ENCODE measurements at places on chromosomes 7 and 10. TPM values are rescaled to one million over a fixed set of nuclear protein-coding genes. Genes with fewer than 3 reads are reported as not detected.

DNA sequence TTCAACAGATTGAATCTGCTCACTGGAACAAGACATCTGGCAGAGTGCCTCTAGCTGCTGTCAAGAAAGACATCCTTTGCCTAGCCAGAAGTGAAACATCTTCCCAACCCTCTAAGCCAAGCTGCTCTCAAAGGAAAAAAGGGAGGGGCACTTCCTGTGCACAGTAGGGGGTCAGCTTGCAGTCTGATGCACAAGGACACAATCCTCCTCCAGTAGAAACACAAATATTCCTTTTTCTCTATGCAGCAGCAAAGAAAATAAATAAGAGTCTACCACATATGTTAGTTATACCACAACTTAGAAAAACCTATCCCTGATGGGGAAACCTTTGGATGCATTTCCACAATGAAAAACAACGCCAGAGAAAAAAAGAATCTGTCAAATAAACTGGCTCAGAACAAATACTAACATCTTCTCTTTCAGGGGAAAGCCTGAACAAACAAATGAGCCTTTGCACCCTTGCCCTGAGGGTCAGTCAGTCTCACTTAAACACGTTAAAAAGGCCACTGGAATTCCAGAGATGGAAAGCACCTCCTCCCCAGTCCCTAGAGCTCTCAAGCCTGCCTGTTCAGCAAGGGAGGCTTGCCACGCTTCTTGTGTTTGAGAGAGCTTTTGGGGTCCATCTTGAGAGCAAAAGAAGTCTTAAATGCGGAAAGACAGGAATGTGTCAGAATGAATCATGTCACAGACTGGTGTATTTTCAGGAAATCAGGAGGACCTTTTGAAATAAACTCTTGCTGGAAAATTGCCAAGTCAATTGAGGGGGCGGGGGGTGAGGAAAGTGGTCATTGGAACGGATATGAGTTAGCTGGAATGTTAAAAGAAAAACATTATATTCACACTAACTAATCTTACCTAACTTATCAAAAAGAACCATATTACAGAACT is 7.5 kb downstream of the LAMB1 start:
- DNase-seq = peak; percentile 58

DNA sequence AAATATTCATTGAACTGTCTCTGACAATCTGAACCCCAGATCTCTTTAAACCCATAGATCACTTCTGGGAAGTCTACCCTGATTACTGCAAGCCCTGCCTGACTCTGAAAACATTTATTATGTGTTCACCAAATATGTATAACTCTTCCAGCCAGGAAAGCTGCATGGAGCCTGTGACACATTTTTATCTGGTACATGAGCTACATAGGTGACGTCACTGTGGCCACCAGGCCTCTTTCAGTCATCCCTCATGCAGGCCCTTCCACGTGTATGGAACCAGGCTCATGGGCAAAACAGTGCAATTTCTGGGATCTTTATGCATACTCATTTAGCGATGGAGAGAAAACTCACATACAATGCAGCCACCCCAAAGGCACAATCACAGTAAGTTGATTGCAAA is 133.9 kb upstream of the NUPR2 start:
- DNase-seq = no peak

DNA sequence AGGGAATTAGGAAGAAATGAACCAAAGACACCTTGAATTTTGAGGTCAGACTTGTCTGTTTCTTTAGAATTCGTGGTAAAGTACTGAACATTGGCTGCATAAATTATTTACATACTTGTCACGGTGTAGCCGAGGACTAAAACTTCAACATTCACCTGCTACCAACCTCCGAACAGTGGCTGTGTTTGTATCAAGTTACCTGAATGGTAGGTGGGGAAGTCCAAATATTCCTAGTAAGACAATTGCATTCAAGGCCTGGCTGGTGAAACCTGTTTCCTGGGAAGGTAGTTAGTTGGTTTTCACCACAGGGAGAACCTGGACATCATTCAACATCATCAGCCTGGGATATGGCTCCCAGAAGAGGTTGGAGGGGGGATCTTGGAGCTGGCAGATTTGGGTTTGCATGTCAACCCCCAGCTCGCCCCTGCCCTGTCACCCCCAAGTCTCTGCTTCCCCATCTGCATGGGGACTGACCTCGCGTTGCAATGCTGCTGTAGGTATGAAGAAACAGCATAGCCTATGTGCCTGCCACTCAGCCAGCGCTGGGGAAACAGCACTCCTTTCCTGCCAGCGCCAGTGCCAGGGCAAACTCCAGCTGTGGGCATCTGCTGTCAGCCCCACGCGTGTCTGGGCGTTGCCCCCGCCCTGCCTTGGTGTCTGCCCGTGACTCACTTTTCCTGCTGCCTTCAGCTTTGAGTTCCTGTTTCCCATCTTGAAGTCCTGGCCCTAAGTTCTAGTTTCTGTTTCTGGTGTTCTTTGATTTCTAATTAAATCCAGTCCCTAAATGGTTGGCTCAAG is 12.7 kb upstream of the LARP4B start:
- DNase-seq = no peak

GRCh38 chr7:81957517-81957916 is 187.7 kb upstream of the HGF start:
- no peak for DNase-seq

GRCh38 chr10:88865281-88865876 is 13.7 kb upstream of the ANKRD22 start:
- no peak for DNase-seq

CLRN3 gene
- not detected for total RNA-seq

DNA sequence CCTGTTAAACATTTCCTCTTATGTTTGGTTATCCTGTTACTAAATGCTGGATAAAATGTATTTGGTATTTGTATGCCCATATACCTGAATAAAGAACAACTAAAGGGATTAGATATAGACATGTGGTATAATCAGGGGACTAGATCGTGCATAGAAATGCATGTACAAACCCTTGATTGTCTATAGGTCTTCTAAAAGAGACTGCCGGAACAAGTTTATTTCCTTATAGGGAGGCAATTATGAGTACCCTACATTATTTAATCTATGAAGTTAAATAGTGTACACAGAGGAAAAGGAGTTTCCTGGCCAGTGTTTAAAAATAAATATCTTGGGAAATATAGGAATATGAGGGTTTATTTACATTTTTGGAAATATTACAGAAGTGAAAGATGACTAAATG is 44.6 kb downstream of the CCSER2 start:
- no peak for DNase-seq

- no peak for DNase-seq
Measured at GRCh38 chr7:91343996-91344629, 79.9 kb downstream of the FZD1 start.

LLCFC1 gene
- total RNA-seq = not detected

DNA sequence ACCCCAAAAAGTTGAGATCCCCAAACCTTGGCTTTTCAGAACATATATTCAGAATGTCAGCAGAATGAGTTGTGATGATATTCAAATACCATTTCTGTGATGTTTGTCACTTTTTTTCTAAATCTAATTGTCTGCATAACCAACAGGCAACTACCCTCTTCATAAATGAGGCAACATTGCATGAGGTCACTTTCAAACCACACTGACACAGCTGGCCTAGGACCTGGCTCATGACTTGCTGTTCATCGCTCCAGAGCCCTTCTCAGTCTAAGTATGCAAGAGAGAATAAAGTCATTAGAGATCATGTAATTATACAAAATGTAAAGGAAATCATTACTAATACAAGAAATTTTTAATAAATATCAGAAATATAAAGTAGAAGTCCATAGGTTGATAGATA is 681.9 kb downstream of the GRM8 start:
- no peak for DNase-seq

- no peak for DNase-seq
Measured at GRCh38 chr7:155457544-155458110, 302 bp upstream of the EN2 start.

GRCh38 chr10:120897343-120897742 is 46.2 kb downstream of the WDR11 start:
- DNase-seq = no peak

ENTPD1 gene
- 12.6 TPM for total RNA-seq

DNA sequence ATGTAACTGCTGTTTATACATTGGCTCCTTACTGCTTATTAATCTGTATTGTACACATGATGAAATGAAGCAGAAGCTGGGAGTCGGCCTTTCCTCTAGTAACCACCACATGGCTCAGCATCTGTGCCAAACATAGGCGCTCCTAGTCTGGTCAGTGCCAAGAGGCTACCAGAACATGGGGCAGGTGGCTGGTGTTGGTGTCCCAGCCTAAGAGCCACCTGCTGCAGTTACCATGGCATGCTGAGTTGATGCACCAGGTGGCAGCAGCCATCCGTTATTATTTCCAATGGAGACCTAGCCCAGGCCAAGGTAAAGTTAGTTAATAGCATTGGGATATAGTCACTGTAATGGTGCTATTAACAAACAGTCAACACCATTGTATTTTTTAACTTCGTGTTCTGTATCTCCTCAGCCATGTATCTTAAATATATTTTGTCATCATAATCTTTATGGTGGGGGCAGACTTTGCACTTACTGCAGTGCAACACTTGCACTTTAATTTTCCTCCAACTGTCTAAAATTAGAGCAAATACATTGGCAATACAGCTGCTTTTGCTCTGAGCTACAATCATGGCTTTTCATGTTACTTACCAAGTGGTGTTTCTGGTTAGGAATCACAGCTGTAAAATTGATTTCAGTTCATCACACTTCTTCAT is 33.1 kb downstream of the HBP1 start:
- no peak for DNase-seq

GATAD1 gene
- total RNA-seq = 91.2 TPM

DNA sequence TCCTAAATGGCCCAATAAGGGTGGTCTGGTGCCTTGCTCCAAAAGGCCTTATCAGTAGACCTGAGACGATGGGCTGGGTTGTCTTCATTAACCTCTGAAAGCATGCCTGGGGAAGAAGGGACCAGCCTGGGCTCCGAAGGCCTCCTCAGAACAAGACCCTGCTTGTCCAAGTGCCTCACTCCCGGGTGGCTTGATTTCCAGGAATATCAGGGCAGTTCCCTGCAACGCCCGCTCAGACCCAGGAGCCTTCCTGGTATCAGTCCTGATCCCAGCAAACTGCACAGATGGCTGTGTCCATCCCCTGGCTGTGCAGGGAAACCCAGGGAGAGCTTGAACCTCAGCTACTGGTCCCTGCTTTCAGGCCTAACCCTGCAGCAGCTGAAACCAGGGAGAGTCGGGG is 49.9 kb upstream of the CUX1 start:
- DNase-seq = no peak

VPS50 gene
- 28.0 TPM for total RNA-seq

CCDC136 gene
- total RNA-seq = 4.5 TPM

TAS2R4 gene
- 1.5 TPM for total RNA-seq

AQP1 gene
- total RNA-seq = 352 TPM

OR13A1 gene
- total RNA-seq = not detected

LRMDA gene
- total RNA-seq = 14.5 TPM

DNA sequence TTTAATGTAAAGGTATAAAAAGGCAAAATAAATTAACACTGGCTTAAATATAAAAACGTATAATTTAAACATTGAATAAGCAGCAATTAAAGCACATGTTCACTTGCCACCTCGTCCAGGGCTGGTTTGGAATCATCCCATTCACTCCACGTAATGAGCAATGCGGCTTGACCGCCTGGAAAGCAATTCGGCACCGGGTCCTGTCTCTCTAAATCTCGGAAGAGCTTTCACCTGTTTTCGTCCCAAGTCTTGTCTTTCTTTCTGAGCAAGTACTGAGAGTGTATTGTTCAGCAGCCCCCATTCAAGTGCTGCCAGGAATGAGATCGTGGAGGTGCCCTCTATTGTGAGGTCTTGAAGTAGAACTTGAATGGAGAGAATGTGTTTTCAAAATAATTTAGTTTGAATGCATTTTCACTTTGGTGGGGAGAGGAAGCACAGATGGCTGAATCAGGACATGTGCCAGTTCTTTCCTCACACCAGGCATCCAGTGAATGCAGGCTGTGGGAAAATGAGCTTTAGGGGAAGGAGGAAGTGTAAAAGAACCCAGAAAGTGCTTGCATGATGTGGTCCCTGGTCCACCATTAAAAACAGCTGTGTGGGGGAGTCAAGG is 515.2 kb downstream of the REEP3 start:
- DNase-seq = peak; percentile 27

CD36 gene
- 261 TPM for total RNA-seq

DNA sequence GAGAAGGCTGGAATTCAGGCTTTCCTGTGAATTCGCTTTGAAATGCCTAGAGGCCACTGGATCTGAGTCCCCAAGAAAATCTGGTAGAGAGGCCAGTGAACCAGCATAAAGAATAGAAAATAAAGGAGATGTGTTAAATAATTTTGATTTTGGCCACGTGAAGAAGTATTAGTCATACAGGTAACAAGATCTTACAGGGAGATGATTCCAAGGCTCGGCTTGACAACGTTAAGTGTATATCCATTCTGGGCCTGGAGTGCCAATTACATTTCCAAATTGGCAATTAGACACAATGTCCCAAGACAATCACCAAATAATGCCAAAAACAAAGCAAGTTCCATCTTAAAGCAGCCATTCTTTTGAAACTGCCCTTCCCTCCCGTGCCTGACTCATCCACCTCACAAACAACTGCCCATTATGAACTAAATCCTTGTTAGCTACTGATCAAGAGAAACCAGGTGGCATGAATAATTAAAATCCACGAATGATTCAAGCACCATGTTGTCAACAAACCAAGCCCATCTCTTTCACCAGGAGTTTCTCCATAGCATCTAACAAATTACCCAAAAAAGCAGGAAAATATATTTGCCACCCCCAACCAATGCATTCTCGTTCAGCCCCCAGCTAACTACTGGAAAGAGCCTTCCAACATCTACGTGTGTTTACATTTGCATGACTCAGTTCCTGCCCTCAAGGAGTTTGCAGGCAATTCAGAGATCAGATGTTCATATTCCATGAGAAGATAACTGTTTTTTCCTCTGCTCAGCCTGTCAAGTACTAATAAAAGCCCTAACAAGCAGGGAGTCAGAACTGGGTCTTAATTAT is 8.5 kb downstream of the KCNMA1 start:
- DNase-seq = no peak

FFAR4 gene
- 1.5 TPM for total RNA-seq

TWIST1 gene
- total RNA-seq = 13.6 TPM

FIS1 gene
- 371 TPM for total RNA-seq

- no peak for DNase-seq
Measured at GRCh38 chr10:22379059-22379458, 33.8 kb downstream of the SPAG6 start.

DNA sequence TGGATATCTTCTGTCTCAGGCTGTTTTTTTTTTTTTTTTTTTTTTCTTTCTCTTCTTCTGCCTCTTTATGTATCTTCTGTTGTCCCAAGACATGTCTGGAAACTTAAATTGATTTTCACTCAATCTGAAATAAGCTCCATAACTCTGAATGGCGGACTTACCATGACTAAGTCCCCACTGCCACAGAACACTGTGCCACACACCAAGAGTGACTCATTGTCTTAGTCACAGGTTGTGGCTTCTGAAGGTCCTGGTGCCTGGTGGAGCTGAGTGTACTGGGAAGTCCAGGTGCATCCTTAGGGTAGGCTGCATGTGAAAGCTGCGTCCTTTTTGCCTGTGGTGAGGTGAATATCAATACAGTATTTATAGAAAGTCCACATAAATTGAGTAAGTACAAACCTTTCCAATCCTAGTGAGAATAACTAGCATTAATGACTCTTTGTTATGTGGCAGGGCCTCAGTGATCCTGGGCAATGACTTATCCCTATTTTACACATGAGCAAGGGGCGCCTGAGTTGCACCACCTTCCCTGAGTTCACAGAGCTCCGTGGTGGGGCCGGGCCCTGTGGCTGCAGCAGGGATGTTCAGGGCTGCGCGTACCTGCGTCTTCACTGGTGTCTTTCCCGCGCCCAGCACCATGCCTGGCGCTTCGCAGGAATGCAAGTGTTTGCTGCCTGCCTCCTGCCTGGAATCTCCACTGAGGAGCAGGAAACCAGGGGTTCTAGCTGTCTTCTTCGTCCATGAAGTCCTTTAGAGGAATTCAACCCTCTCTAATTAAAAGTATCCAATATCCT is 4.3 kb downstream of the PFKP start:
- no peak for DNase-seq

Measured in tibial nerve (tissue), 4 donors.